ENCODE measurements at places on chromosomes 4 and X.

- peak; percentile 7 for DNase-seq
Measured at GRCh38 chr4:17385403-17385802, 126.5 kb downstream of the QDPR start.

DNA sequence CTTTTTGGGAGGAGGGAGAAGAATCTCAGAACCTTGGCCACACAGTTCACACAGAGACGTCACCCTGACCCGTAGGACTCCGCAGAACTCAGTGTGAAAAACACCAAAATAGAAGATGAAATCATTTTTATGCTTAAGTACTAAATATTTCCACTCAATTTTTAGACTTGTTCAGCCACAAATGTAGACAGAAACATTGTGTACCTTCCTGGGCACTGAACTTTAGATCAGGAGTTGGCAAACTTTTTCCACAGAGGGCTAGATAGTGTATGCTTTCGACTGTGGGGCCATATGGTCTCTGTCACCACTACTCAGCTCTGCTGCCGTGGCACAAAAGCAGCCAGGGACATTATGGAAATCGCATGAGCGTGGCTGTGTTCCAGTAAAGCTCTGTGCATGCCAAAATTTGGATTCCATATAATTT is 61.8 kb upstream of the STOX2 start:
- DNase-seq, result no peak

GRCh38 chr4:8365951-8366350 is 74.6 kb downstream of the ACOX3 start:
- no peak for DNase-seq

GRCh38 chrX:97704474-97704873 is 820.8 kb downstream of the RPA4 start:
- no peak for DNase-seq

DNA sequence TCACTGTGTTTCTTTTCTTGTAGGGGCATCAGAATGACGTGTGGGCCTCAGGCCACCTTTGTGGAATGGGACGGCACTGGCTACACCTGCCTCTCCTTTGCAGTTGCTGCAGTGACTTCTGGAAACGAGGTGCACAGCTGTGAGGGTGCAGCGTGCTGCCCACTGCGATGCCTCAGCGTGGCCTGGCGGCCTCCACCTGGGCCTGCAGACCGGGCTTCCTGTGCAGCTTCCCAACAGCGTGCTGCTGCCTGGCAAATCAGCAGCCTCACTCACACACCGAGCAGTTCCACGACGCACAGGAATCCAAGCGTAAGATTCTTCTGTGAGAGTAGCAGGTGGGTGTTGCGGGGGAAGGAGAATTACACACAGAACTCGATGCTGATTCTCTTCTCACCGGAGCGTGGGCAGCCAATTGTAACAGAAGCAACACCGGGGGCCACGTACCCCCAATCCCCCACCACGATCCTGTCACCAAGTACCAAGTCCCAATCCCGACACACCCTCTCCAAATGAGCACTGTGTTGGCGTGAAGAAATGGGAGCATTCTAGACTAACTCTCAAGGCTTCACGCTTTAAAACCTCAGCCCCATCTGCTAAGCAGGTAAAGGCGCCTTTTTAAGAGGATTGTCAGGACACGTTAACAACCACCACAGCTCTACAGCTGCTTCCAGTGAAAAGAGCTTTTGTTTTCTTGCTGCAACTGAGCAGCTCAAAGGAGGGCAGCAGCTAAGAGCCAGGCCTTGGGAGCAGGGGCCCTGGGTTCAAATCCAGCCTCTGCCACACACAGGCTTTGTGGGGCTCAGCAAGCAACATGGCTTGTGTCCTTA is 16.9 kb downstream of the WDR1 start:
- DNase-seq, result no peak

GRCh38 chrX:110286106-110286505 is 31.8 kb downstream of the AMMECR1 start:
- peak; percentile 91 for DNase-seq

DNA sequence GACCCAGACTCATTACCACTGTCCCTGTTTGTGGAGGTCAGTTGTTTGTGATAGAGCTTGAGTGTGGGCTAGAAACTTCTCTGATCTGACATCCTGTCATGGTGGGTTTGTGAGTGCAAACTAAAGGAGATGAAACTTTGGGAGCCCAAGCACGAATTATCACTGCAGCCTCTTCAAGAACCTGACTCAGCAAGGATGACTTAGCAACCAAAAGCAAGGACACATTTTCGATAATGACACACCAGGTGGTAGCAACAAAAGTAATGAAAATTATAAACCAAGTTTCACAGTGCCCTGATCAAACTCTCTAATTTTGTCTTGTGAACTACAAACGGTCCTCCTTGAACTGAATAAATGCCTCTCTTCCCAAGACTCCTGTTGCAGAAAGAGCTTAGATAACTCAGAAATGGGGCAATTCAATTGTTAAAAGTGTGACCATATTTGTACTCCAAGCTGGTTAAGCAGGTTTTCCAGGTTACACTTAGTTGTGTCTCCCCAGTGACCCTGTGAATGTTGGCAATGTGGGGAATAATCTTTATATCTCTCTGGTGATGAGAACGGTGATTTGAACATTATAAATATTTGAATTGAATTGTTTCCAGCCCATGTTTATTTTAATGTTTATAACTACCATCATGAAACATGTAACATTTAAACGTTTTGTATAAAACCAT is 52.6 kb upstream of the ATP8A1 start:
- DNase-seq, result no peak

DNA sequence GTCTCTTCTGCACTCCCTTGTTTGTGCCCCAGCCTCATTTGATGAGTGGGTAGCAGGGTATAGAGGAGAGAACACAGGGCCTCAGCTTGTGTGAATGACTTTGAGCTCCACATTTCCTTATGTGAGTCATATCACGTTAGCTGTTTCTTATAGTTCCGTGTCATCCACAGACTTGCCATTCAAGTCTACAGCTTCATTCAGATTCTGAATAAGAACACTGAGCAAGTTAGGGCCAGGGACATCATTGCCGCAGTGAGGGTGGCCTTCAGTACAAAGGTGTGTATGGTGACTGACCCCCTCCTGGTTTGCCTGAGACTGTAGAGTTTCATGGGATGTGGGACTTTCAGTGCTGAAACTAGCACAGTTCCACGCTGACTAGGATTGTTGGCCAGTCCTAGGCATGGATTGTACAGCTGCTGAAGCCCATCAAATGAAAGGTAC is 23.6 kb downstream of the KLF3 start:
- DNase-seq, result no peak
